ENCODE measurements at places on chromosomes 16 and 17.

- no peak for DNase-seq
These were observed 64.2 kb downstream of the PITPNC1 start for GRCh38 chr17:67441052-67441895.

DNA sequence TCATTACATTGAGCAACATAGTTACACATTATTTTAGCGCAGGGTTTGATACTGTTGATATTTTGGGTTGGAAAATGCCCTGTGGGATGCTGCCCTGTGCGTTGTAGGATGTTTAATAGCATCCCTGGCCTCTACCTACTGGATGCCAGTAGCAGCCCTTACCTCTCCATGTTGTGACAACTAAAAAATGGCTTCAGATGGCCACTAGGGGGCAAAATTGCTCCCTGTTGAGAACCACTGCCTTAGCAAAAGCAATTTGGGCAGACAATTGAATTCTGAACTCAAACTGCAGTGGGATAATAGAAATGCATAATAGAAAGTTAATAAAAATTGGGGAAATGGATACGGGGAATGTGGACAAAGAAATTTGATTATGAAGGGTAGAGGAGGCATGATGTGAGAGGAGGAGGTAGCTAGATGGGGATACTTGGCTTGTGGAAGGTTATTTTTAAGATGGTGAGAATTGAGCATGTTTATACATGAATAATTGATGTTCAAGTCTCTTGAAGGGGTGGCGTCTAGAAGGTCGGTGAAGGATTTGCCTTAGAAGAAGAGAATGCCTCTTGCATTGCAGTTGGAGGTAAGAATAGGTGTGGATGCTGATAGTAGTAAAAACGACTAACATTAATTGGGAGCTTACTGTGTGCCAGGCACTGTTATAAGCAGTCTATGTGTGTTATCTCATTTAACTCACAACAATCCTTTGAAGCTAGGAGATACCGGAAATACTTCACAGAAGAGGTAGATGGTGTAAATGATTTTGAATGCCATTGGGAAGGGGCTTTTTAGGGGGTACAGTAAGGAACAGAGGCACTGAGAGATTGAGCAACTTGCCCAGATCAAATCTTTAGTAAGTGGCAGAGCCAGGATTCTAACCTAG, 19.0 kb downstream of the HEATR9 start:
- DNase-seq: peak; percentile 11

DNA sequence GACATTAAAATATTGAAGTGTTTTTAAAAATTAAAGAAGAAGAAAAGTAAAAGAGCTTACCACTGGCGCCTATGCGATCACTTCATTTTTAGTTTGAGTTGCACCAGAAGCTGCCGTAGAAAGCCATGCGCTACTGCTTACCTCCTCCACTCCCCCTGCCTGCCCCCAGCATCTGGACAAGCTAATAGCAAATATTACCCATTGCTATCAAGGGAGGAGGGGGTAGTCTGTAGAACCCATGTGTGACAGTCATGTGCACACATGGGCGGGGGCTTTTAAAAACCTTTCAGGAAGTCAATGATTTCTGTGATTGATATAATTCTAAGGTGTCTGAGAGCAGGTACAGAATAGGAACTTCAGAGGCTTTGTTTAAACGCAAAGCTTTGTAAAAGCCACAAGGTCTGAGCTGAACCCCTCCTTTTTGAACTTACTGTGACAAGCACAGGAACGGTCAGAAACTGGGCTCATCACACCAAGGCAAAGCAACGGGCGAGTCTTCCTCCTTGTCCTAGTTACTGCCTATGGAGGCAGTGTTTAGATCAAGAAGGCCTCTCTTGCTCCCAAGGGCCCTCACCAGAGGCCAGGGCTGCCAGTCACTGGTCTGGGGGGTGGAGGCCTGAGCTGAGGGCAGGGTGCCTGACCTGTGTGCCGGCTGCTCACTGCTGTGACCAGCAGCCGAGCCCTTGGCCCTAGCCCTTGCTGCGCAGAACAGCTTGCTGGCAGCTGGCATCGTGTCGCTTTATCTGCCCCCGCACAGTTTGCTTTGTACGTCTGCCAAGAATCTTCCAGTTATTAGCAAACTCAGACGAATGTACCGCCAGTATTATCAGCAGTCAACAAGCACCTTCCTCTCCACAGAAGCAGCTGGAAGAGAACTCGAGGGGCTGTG, 15.0 kb downstream of the GINS2 start:
- DNase-seq: peak; percentile 36

DNA sequence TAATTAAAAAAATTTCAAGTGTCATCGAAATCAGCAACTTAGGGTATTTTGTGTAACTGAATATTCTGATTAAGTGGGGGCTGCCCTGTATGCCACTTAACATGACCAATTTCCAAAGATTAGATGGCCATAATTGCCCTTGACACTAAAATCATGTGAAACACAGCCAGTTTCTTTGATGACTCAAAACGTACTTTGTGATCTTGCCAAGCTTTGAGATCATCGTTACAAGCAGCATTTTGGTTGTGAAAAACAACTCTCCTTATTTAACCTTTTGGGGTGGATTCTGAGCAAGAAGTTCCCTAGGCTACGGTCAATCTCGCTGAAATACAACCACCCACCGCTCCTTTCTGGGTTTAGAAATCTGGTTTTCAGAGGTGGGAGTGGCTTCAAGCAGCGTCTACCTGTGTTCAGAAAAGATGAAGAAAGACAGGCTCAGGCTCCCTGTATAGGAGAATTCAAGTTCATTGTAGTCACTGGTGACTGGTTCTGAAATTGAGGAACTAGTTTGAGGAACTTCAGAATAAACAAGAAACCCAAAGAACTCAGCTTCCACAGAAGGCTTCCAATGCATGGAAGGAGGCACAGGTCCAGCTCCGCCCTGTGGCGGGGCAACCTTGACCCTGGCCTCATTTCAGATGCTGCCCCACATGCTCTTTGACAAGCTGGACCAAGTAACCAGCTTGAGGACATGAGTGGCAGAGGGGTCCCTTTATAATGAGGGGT, 9.4 kb downstream of the MAP3K14 start:
- peak; percentile 85 for DNase-seq

DNA sequence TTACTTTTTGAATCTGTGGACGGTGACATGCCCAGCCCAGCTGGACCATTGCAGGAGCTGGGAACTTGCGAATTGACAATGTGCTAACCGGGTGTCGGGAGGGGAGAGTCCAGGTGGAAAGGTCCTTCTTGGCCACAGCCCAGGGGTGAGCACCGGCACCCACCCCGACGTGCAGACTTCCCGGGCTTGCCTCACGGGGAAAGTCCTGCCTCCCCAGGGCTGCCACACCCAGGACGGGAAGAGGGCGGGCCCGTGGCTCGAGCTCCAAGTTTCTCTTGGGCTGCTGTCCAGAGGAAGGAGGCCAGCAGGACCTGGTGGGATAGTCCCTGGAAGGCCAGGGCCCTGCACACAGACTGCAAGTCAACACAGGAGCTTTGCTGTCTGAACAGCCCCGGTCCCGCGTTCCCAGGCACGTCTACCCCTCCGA, 17.7 kb downstream of the CARD14 start:
- DNase-seq: no peak

GRCh38 chr17:77909236-77909635, 49.3 kb upstream of the TNRC6C start:
- peak; percentile 82 for DNase-seq

DNA sequence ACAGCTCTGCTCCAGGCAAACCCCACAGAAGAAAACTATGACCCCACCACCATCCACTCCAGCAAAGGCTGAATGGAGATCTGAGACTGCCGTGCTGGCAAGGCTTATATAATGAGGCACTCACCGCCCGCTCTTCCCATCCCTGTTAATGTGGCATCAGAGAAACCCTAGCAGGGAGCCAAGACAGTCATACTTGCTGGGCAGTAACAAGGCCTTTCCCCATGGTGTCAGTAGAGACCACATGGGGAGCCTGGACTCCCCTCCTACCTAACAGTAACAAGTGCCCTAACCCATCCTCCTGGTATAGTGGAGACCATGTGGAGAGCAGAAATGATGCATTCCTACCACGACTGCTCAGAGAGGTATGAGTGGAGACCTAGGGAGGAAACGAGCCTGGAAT, 235.2 kb downstream of the C16orf78 start:
- no peak for DNase-seq

DNA sequence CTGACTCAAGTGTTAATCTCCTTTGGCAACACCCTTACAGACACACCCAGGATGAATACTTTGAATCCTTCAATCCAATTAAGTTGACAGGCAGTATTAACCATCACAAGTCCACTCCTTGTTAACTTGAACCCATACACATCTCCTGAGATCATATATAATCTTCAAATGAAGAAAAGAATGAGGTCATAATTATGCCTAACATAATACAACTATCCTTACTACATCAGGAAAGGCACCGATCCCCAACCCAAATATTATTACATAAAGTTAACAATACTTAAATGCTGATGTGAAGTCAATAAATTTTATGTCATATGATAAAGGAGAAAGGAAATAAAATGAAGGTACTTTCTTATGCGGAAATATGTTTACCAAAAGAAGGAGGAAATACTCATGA, 649.9 kb downstream of the KCNJ2 start:
- no peak for DNase-seq

DNA sequence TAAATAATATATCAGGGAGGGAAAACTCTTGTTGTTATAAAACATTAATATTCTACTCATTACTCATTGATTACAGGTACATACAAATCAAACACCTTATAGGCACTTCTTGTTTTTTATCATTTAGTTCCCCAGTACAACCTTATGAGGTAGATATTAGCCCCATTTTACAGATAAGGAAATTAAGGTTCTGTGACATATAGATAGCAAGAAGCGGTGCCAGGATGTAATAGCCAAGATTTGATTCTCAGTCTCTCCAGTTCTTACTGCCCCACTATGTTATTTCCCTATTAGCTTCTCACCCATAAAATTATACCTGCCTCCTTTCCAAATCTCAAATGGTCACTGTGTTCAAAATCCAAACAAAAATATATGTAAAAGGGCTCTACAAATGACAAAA, 36.9 kb downstream of the CMTM3 start:
- DNase-seq: no peak

GRCh38 chr16:27531186-27531585, 18.5 kb downstream of the GTF3C1 start:
- no peak for DNase-seq

DNA sequence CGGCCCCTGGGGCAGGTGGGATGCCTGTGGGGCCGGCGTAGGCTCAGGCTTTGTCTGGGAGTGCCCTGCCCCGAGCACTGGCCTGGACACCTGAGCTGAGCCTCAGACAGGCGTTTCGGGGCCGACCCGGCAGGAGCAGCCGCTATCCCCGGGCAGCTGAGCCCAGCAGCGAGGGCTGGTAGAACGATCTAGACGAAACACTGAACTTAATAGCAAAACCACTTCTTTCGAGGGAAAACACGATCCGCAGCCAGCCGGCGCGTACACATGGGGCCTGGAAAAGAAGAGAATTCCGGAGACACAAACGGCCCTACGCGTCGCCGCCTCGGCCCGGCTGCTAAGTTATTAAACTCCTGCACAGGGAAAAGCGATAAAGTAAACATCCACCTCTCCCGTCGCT, 22.0 kb upstream of the SSTR5 start:
- DNase-seq: no peak

DNA sequence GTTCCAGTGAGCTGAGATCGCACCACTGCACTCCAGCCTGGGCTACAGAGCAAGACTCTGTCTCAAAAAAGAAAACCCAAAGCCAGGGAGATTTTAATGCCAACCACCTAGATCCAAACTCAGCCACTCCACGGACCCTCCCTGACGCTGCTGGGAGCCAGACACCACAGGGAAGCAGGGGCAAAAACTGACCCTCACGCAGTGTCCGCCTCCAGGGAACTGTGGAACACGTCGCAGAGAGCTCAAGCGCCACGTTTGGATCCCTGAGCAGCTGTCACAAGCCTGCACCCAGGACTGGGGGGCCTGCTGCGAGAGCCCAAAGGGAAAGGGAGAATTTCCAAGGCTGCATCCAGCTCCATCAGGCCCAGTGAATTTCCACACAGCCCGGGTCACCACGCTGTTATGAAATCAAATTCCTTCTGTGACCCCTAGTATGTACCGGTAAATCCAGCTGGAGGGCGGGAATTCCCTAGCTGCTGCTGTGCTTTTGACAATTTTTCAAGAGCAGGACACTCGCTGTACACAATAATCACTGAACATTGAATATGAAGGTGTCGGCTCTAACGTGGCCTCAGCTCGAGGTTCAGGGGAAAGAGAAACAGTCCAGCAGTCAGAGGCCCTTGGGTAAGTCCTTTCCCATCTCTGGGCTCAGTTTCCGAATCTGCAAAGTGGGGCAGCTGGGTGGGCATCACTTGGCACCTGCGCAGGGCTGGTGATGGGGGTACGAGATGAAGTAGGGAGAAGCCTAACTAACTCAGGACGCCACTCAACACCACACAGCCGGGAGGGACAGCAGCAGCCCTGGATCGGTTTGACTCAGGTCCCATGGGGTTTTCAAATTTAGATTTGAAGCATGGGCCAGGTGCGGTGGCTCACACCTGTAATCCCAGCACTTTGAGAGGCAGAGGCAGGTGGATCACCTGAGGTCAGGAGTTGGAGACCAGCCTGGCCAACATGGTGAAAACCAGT, 8.6 kb downstream of the CARHSP1 start:
- DNase-seq: no peak

DNA sequence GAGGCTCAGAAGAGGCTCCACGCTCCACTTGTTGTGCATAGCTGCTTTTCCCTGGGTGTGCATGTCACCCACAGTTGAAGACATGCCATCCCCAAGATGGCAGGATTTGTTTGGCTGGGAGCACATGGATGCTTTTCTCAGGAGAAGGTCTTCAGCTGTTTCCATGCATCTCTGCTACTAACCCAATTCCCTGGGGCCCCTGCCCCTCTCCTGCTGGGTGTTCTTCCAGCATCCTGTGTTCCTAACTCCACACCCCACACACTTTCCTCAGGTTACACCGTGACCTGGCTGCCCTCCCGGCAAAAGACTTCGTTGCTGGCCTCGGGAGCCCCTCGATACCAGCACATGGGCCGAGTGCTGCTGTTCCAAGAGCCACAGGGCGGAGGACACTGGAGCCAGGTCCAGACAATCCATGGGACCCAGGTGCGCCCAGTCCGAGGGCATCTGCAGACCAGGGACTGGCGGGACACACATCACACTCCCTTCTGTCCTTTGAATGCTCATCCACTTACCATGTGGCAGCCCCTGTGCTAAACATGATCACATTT, 21.5 kb downstream of the ITGAL start:
- no peak for DNase-seq

DNA sequence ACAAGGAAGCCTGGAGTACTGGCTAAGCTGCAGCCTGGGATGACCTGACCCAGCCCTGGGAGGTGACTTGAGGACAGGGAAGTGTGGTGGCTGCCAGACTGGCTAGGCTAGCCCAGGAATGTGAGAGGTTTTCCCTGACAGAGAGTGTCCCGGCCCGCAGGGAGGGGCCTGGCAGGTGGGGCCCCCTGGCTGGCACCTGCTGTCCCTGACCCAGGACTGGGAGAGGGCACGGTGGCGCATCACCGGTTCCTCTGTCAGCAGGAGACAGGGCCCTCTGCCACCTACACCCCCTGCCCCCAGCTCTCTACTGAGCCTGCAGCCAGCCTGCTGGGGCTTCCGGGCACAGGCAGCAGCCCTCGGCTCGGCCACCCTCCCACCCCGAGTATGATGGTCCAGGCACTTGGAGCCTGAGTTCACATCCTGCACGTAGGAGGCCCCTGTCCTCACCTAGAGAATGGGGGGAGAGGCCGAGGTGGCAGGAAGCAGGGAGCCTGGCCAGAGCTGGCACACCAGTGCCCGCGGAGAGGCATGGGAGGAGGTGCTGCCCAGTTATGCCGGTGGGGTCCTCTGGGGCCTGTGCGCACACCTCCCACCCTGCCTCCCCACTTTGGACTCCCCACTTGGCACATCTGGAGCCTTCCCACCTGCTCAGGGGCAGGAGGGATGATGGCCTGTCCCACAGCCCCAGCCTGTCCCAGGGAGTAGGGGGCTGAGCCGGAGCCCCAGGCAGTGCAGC, 528 bp downstream of the PRSS27 start:
- DNase-seq: no peak
